ENCODE measurements at places on chromosomes 11 and 22.

DNA sequence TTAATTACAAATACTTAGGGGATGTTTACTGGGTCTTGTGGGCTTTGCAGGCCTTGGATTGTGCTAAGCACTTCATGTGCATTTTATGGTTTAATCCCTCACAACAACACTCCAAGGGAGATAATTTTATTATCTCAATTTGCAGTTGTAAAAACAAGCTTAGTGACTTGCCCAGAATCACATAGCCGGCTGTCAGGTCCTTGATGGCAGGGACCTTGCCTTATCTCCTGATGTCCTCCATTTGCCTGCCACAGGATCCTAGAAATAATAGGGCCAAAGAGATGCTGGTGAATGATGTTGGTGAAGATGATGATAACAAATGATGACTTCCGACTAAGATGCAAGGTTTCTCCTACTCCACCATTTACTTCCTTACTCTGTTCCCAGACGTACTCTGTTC lies 385.4 kb downstream of the TMEM135 start:
- DNase-seq: no peak

DNA sequence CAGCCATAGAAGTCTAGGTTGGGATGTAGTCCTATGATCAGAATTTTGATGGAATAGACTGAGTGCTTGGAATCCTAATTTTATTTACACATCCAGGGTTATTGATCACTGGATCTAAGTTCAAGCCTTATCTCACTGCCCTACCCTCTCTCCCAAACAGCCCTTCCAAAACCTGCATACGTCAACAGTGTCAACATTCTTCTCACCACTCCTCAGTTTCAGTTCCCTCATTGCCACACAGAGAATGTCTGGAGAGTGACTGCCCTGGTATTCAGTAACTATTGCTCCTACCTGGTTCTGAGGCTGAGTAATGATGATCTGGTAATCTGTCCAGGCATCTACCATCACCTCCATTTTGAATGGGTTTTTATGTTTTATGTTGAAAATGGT lies 60.0 kb downstream of the GLYATL1 start:
- DNase-seq: no peak

GRCh38 chr11:128116447-128116846 lies 470.9 kb downstream of the ETS1 start:
- DNase-seq: no peak

GRCh38 chr11:134098566-134099184 lies 29.8 kb downstream of the JAM3 start:
- DNase-seq: no peak

- DNase-seq: no peak
Observed at GRCh38 chr22:46145361-46145851, 4.9 kb upstream of the PPARA start.

- DNase-seq: peak; percentile 5
Observed at GRCh38 chr22:34334893-34335292, 414.6 kb upstream of the LARGE1 start.

- no peak for DNase-seq
Observed at GRCh38 chr11:45229401-45230020, 56.6 kb downstream of the SYT13 start.

GRCh38 chr11:102637731-102638130 lies 12.6 kb upstream of the MMP20 start:
- DNase-seq: no peak

GRCh38 chr11:88536616-88537265 lies 199.2 kb upstream of the CTSC start:
- no peak for DNase-seq

DNA sequence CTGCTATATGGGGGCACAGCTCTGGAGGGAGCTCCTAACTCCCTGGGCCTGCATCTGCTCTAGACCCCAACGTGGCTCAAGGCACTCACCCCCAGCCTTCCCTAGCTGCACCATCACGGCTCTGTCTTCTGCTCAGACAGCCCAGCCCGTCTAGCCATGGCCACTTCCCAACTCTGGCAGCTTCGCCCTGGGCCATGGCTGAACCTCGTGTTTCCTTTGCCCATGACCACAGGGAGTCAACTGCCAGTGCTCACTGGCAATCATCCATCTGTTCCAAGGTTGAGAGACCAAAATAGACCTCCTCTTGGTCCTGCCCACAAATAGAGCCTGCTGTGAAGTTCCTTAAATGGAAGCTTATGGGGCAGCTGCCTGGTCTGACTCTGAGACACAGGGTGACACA lies 5.4 kb downstream of the LMO1 start:
- no peak for DNase-seq

DNA sequence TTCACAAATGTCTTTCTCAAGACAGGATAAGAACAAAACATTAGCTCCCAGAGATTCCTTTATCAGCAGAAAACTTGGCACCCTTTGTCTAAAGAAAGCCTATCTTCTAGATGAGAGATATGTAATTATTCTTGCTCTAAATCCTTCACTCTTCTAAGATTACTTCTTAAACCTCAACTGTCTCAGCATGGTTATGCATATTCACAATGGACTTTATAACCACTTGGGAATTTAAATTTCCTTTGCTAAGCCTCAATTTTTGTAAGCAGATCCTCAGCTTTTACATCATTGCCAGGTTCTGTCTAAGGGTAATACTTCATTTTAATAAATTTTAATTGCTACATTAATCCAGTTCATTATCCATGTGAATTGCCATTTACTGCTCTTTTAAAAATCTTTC lies 433.6 kb upstream of the DDI1 start:
- no peak for DNase-seq

- no peak for DNase-seq
Observed at GRCh38 chr11:11291041-11292015, 61.7 kb downstream of the CSNK2A3 start.

DNA sequence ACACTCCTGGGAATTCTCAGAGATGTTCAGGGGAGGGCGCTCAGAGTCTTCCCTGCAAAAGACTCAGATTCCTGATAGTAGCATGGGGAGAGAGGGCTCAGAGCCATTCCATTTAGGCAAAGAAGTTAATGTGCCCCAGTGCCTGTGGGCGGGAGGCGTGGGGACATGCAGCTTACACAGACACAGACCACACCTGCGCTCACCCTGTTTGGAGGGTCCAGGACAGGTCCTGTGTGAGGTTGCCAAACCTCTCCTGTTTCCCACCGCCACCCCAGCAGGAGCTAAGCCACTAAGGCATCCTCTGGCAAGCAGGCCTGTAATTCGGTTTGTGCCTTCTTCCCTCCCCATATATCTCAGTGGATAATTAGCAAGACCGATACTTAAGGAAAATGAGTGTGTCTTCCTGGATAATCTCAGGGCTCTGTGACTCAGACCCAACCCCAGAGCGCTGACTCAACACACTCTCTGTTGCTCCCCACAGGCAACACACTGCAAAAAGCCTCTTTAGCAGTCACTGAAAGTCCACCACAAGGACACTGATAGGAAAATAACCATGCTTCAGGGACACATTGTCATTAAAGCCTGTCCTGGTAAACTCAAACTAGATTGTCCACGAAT lies 118.9 kb upstream of the LMO1 start:
- DNase-seq: no peak

DNA sequence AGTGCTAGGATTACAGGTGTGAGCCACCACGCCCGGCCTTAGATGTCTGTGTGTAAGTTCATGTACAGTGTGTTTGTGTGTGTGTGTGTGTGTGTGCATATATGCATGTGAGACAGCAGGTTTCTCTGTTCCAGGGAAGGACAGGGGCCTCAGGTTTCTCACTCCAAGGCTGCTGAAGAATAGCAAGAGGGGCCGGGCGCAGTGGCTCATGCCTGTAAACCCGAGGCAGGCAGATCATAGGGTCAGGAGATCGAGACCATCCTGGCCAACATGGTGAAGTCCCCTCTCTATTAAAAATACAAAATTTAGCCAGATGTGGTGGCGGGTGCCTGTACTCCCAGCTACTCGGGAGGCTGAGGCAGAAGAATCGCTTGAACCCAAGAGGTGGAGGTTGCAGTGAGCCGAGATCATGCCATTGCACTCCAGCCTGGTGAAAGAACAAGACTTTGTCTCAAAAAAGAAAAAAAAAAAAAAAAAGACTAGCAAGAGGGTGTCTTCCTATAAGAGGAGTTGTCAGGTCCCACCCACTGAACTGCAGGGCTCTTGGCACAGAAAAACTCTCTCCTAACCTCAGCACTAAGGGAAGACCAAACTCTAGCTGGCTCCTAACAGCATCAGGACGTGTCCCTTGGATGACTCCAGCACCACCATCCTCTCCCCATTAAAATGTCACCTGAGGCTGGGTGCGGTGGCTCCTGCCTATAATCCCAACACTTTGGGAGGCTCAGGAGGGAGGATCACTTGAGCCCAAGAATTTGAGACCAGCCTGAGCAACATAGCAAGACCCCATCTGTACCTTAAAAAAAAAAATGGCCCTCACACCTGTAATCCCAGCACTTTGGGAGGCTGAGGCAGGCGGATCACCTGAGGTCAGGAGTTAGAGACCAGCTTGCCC lies 40.0 kb downstream of the TST start:
- DNase-seq: no peak

DNA sequence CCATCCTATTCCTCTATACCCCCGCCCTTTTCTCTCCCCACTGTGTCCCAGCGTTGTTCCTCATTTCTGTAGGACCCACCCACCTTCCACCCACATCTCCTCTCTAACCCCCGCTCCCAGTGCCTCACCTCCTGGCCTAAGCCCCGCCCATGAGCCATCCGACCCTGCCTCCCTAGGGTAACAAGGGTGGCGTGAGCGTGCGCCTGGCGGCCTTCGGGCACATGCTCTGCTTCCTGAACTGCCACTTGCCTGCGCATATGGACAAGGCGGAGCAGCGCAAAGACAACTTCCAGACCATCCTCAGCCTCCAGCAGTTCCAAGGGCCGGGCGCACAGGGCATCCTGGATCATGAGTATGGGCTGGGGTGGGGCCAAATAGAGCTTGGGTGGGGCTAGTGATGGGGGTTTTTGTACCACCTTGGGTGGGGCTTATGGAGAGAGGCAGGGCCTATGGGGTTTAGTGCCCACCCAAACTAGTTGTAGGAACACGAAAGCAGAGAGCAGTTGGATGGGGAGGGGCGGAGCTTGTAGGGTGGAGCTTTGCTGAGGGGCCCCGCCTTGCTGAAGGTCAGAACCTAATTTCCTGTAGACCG lies 4.5 kb downstream of the INPP5J start:
- no peak for DNase-seq

DNA sequence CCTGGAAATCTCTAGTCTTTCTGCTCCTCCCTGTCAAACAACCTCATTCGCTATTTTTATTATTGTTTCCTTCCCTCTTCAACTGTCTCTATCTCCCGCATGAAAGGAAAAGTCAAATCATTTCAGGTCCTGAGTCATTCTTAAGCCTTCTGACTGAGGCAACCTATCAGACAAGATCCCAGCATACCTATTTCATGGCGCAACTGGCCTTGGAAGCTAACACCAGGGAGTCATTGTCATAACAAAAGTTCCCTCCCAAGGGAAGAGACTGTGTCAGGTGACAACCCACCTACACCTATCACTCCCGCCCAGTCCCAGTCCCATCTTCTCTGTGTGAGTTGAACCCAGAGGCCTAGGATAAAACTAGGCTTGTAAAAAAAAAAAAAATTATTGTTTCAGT lies 10.2 kb upstream of the ARHGAP42 start:
- DNase-seq: no peak

GRCh38 chr22:33014621-33015020 lies 43.6 kb downstream of the SYN3 start:
- no peak for DNase-seq

Measured in CD4-positive, CD25-positive, alpha-beta regulatory T cell (primary cell).